AG20443 (cell line): ENCODE measurements at places on chromosomes 3 and 15.
A peak's percentile ranks its signal among the peaks of the same experiment; 100 is the strongest.

DNA sequence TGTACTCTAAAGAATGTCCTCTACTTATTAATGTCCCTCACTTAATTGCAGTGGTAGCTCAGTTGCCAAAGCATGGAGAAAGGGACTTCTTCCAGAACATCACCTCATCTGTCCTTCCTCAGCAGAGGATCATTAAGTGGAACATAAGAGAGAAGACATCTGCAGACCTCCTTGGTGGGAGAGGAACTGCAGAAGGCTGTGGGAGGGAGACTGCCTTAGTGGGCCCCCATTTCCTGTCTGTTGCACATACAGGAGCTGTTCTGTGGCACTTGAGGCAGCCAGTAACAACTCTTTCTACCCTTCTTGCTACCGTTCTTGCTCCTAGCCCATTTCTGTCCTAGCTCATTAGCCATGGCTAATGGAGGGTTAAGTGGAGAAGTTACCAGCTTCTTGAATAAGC is 33.6 kb downstream of the HPS3 start:
- no peak for DNase-seq

GRCh38 chr3:10495003-10495402 is 10.4 kb downstream of the ATP2B2 start:
- DNase-seq: no peak

GRCh38 chr3:77320514-77320913 is 280.6 kb downstream of the ROBO2 start:
- no peak for DNase-seq

- DNase-seq: no peak
Observed at GRCh38 chr3:114214542-114215341, 22.6 kb downstream of the ZNF80 start.

- no peak for DNase-seq
Observed at GRCh38 chr3:96069065-96069464, 745.3 kb upstream of the EPHA6 start.

- no peak for DNase-seq
Observed at GRCh38 chr15:40936709-40937666, 7.8 kb downstream of the DLL4 start.

GRCh38 chr3:54875596-54876268 is 52.1 kb downstream of the LRTM1 start:
- no peak for DNase-seq

DNA sequence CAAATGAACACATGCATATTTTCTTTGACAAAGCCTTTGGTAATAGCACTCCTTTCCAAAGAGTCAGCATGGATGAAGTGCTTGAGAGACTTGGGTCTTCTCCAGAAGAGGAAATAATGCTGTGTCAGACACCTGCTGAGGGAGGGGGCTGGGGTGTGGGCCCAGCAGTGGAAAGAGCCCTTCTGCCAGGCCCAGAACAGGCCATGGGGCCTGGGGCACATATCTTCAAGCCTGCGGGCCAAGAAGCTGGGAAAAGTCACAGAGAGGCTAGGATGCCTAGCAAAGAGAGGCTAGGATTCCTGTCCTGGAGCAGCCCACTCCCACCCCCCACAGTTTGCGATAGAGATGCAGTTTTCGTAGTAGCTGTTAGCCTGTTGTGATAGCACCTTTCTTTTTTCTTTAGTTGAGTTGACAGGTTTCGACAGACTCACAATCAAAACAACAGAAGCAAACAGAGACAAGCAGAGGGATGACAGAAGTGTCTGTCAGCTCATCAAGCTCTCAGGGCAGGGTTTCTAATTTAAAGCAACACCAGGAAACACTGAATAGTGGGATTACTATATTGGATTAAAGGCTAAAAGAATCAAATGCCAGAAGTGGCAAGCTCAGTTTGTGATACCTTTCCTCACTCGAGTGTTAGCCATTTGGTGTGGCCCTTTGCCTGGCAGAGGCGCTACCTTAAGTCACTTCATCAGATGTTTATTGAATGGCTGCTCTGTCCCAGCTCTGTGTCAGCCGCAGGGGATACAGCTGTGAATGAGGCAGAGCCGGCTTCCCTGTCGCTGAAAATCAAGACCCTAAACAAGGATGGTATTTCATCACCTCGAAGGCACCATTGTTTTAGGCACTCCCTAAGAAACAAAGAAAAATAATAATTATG is 19.0 kb downstream of the CMTM7 start:
- DNase-seq: no peak

DNA sequence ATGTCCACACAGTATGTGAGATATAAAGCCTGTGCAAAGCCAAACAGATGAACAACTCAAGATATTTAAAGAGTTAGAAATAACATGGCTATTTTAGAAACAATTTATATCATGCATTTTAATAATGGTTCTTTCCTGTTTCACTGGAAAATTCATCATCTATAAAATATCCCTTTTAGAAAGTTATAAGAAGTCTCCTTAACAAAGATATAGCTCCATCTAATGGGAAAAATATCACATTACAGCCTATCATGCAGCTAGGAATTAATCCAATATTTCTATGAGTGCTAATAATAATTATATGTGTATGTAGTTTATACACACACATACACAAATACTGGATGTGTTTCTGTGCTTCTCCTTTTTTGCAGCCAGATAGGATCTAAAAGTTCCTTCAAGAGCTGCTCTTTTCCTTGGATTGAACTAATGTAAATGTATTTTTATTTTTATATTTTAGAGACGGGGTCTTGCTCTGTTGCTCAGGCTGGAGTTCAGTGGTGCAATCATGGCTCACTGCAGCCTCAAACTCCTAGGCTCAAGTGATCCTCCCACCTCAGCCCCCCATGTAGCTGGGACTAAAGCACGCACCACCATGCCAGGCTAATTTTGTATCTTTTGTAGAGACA is 21.6 kb downstream of the RPL22L1 start:
- peak; percentile 25 for DNase-seq

GRCh38 chr15:46489276-46489675 is 854.4 kb downstream of the SQOR start:
- no peak for DNase-seq

- peak; percentile 76 for DNase-seq
Observed at GRCh38 chr3:48503401-48504050, 448 bp downstream of the SHISA5 start.

DNA sequence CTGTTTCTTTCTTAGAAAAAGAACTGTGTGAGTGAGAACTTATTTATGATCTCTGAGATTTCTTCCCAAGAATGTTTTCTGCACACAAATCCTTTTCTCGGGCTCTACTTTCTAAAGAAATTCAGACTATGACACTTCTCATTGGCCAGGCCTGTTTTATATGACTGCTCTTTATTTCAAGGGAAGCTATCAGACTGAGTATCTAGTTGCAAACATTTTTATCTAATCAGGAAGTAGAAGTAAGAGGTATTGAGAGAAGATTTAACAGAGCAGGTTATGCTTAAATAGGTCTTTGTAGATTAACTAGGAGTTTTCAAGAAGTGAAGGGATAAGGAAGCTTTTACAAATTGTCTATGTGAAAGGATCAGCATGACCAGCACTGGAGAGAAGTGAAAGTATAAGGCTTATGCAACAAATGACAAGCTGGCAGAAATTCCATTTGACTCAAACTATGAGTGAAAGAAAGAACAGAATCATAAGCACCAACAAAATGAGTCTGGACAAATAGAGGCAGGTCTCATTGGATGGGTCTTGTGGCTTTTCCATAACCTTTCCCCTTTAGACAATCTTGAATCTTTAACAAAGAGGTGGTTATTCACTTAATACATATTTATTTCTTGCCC is 71.9 kb upstream of the CHL1 start:
- no peak for DNase-seq

- no peak for DNase-seq
Observed at GRCh38 chr3:189278221-189278620, 106.5 kb downstream of the TPRG1 start.

DNA sequence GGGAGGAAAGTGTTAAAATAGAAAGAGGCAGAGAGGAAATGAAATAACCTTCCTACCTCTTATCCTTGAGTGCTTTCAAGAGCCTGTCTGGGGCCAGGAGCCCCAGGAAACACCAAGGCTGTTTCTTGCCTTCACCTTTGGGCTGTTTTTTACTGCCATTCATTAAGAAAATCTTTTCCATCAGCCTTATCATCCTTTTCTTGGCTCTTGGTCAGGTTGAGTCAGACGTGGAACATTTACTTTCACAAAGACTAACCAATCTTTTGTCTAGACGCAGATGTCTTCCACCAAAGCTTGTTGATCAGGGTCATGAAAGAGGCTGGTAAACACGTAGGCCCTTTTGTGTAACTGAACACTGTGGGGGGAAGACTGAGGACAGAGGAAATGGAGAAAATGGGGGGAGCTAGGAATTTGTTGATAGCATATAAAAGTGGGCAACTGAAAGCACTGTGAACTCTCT is 151.0 kb upstream of the THBS1 start:
- DNase-seq: peak; percentile 68

- DNase-seq: peak; percentile 52
Observed at GRCh38 chr3:159170436-159171003, 368.7 kb downstream of the MFSD1 start.

GRCh38 chr3:162945626-162946025 is 1449.0 kb downstream of the OTOL1 start:
- DNase-seq: no peak

DNA sequence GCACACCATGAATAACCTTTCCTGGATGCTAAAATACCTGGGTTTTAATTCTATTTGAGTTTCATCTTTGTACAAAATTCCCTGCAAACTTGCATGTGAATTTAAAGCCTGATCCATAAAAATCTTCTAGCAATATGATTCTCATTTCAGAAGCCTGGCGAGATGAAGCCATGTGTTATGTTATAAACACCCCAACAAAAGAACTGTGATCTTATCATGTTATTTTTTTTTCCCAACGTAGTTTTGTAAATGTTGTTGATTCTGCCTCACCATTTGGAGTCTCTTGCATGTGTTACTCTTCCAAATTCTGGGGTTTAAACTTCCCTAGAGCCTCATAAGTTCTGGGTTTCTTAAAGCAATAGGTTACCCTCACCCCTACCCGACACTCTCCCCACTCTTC is 428.1 kb upstream of the DPH6 start:
- DNase-seq: no peak

DNA sequence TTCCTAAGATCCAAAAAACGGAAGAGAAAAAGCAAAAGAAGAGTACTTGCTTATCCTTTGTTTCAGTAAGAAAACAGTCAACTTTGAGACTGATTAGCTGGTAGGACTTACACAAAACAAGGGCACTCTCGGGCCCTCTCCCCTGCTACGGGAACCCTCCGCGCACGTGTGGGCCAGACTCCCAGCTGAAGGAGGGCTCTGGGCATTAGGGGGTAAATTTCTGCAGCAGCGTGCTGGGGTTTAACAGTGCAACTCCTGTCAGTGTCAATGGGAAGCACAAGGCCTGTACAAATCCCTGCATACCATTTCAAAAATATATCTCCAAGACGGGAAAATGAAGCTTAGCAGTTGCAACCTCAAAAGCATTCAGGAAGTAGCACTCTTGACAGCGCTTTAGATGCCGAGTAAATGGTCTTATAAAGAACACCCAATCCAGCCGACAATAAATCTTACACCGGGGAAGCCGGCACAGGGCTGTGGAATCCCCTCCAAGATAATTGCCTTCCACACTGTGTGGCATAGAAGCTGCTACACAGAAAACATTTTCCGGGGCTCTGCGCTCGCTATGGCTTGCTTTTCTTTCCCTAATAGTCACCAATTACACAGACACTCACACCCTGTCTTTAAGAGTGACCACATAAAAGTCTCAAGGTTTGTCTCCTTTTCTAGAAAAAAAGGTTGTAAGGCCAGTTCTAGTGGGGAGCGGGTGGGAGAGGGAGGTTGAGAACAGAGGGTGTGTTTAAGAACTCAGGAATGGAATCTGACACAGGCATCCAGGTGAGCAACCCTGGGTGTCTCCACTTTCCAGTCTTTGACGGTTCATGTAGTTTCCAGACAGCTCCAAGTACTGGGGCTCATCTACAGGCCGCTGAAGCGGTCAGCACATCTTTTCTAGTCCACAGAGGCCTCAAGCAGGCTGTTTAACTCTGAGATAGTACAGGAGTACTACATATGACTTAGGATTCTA is 512.7 kb downstream of the FOXP1 start:
- DNase-seq: no peak

DNA sequence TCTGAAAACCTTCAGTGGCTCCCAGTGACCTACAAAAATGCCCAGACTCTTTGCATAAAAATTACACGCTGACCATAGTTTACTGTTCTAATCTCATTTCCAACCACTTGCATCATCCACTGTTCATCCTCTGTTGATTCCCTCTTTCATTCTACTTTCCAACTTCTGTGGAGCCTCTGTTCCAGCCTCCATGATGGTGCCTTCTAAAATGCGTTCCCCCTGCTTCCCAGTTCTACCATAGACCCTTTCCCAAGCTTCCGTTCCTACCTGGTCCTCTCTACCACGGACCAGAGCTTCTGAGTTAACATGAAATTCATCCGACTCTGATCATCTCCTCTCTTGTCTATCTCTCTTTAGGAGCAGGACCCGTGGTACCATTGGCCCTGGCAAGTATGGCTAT is 127.0 kb downstream of the THSD4 start:
- DNase-seq: no peak

GRCh38 chr3:101571028-101571895 is 2.7 kb upstream of the PCNP start:
- DNase-seq: no peak

DNA sequence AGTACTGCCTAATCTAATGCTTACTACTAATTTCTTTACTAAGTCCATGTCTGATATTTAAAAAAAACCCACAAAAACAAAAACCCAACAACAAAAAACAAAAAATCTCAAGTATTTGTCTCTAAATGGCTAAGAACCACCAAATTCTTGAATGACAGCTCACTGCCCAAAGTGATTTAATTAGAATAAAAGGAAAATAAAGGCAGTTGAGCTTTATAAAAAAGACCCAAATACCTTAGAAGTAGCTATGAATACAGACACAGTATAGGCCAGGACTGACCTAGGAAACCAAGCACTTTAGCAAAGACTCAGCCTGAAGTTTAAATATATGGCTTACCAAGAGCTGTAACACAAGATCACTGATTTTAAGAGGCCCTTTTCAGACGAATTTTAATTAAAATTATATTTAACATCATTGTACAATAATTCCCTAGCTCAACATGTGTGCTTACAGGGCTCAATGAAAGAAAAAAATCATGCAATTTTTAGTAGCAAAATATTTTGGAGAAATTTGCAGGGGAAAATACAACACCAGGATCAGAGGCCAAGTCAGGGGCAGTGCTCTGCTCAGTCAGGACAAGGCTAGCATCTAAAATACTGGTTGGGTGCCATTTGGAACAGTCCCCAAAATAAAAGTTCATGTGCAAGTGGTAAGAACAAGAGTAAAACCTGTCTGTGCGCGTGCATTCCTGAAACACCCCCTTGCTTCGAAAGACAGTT is 24.8 kb downstream of the UQCC5 start:
- no peak for DNase-seq

DNA sequence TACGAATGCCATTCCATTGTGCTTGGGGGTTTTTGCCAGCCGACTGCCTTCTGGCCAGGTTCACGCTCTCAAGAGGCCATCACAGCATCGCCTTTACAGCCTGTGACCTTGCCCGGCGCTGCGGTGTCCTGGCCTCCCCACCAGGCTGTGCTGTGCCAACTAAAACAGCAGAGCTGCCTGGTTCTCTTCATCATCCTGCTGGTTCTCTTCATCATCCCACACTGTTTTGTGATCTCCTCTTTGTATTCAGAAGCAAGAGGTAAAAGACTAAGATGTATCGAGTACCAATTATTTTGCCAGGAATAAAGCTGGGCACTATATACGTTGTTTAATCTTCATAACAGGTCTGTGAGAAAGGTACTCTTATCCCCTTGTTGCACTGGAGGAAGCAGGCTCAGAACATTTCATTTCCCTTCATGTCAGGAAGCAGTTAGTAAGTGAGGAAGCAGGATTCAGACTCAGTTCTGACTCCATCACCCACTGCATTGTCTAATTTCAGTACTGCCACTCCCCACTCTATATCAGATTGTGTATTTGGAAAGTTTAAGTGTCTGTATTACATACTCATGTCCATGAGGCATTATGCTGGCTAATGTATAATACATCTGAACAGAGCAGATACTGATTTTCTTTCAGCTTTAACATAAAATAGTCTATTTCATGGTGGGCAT is 92.7 kb downstream of the LRRC28 start:
- DNase-seq: no peak
